ENCODE measurements at places on chromosomes 13 and 19. TPM values are rescaled to one million over a fixed set of nuclear protein-coding genes. Genes with fewer than 3 reads are reported as not detected.

AMER2 gene
- not detected for total RNA-seq

ZNF578 gene
- 1.4 TPM for total RNA-seq

- peaks cover 34% of the 10 kb centered on the region for H3K36me3 ChIP-seq
- DNase-seq: no peak
- peaks cover 20% of the 10 kb centered on the region for H3K27me3 ChIP-seq
These were observed 120.5 kb downstream of the STK24 start for GRCh38 chr13:98456413-98456845.

DNA sequence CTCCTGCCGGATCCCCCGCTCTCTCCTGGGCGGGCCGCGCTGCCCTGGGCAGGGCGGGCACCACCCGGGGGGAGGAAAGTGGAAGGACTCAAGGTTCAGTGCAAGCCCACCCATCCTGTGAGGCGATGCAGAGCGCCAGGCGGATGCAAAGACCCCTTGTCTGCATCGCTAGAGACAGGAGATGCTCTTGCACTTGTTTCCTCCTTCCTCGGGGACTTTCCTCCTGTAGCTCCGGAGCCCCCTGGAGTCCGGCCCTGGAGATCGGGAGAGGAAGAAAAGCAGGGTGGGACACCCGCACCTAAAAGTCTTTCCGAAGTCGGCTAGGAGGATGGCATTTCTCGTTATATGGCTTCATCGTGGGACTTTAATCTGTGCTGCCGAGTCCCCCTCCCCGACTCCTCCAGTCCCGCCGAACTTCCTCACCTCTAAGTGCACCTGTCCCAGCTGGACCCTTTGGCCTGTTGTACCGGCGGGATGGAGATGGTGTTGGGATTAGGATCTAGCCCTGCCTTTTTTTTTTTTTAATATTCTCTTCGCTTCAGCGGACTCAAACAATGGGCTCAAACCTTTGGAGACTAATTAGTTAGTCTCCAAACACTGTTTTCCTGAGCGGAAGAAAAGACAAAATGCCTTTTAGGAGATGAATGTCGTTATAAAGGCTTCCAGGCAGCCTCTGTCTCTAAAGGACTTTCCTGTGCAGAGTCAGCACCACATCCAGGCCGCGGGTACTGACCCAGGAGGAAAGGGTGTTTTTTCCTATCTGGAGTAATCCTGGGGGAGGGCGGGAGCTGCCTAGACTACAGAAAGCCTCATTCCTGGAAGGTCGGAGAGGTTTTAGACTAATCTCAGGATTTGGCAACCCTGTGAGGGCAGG lies 725 bp downstream of the FAM124A start:
- no peaks in the 10 kb centered on the region for H3K36me3 ChIP-seq
- H3K4me1 ChIP-seq: no peaks in the 10 kb centered on the region
- H3K27me3 ChIP-seq: peaks cover 28% of the 10 kb centered on the region
- H3K27ac ChIP-seq: no peak overlapping the region

GRCh38 chr13:98507282-98507797 lies 69.6 kb downstream of the STK24 start:
- peaks cover 90% of the 10 kb centered on the region for H3K4me1 ChIP-seq
- peak overlapping the region; percentile 5 for H3K4me3 ChIP-seq
- H3K36me3 ChIP-seq: peaks cover 22% of the 10 kb centered on the region
- H3K27me3 ChIP-seq: 0 out of 2 replicates have a peak, but pooled peaks cover 3% of the 10 kb centered on the region
- H3K27ac ChIP-seq: peak overlapping the region; percentile 97
- no peak for DNase-seq

GRCh38 chr13:112894673-112895481 lies 74.1 kb upstream of the MCF2L start:
- no peak for DNase-seq
- peaks cover 33% of the 10 kb centered on the region for H3K27me3 ChIP-seq
- no peaks in the 10 kb centered on the region for H3K4me1 ChIP-seq
- no peak overlapping the region for H3K4me3 ChIP-seq
- H3K36me3 ChIP-seq: no peaks in the 10 kb centered on the region

GRCh38 chr13:33353210-33353609 lies 67.7 kb upstream of the STARD13 start:
- H3K4me3 ChIP-seq: no peak overlapping the region
- no peak overlapping the region for H3K27ac ChIP-seq
- no peaks in the 10 kb centered on the region for H3K27me3 ChIP-seq
- no peak for DNase-seq
- H3K4me1 ChIP-seq: peaks cover 29% of the 10 kb centered on the region
- H3K36me3 ChIP-seq: no peaks in the 10 kb centered on the region

GRCh38 chr13:100182900-100183490 lies 94.1 kb downstream of the PCCA start:
- peaks cover 12% of the 10 kb centered on the region for H3K36me3 ChIP-seq
- no peak for DNase-seq
- no peak overlapping the region for H3K27ac ChIP-seq
- H3K27me3 ChIP-seq: no peaks in the 10 kb centered on the region
- H3K4me1 ChIP-seq: no peaks in the 10 kb centered on the region
- no peak overlapping the region for H3K4me3 ChIP-seq

DNA sequence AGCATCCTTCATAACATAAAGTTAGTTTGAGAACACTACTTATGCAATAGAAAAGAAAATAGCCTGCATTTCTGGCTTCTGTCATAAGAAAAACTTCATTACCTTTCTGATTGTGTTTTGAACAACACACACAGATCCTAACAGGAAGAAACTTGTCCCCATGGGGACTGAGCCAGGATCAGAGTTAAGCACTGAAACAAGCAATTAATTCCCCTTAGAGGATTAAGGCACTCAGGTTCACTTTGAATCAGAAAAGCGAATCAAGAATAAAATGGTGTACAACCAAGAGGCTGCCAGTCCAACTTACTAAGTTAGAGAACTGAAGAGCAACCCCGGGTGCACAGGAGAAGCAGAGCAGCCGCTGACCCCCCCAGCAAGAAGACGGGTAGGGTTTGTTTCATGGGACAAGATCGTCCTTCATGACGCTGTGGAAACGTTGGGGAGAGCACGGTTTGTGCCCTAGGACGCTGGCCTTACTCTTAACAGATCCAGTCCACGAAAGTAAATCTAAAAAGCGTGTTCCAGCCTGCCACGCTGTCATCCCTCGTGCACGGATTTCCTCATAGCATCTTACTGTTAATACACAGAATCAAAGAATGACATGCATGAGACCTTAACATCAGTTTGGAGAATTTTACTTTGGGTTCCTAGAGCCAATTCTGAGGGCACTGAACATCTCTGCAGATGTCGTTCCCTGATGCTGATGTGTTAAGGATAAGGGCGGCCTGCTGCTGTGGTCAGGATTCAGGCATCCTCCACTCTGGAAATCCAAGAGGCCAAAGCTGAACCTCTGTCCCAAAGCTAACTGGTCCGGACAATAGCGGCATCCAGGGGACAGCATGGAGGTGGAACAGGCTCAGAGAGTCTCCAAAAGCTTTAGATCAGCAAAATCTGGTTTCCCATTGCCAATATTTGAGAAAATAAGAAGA lies 46.4 kb downstream of the GGACT start:
- no peaks in the 10 kb centered on the region for H3K27me3 ChIP-seq
- H3K27ac ChIP-seq: no peak overlapping the region
- no peak overlapping the region for H3K4me3 ChIP-seq
- peaks cover 5% of the 10 kb centered on the region for H3K36me3 ChIP-seq
- peaks cover 6% of the 10 kb centered on the region for H3K4me1 ChIP-seq

Data from HFFc6 (cell line).